Stimulated activated CD8-positive, alpha-beta memory T cell treated with anti-CD3 and anti-CD28 coated beads, Interleukin-4, amount 100 ng/mL, for 1 hour (primary cell): ENCODE measurements at places on chromosomes 3 and 15.

DNA sequence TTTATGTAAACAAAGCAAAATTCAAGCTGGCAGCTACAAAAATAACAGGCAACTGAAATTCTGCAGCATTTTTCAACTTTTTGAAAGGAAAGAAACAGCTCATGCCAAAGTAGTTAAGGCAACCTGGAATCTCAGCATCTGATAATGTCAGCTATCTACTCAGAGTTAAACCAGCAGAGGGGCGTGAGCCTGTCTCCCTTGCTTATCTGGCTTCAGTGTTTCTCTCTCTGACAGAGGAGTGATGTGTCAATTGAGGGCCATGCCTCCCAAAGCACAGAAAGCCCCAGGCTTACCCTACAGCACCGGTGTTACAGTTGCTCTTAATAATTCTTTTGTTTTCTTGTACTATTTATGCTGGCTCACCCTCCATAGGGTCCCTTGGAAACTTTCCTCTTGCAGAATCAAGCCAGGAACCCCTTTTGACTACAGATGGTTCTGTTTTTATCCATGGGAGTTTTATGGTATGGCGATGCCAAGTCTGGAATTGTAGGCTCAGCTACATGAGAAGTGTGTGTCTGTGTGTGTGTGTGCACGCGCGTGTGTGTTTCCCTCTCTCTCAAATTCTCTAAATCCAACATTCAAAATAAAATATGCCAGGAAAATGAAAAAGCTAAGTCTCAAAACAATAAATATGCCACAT lies 7.3 kb downstream of the TMEM212 start:
- no peak for DNase-seq

DNA sequence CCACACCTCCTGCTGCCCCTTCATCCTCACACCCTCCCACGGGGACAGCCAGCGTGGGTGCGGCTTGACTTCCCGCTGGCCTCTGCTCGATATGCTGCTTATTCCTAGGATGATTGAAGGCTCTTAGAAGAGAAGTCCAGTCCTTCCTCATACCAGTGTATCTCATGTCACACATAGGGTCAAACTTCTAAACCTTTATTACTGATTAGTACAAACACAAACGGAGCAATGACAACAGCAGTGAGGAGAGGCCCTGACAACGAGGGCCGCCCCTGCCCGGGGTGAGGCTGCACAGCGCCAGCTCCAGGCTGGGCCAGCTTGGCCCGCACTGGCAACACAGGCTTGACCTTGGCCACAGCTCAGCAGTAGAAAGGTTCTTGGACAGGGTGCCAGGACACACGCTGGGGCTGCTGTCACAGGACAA lies 3.7 kb downstream of the CIB1 start:
- no peak for DNase-seq

DNA sequence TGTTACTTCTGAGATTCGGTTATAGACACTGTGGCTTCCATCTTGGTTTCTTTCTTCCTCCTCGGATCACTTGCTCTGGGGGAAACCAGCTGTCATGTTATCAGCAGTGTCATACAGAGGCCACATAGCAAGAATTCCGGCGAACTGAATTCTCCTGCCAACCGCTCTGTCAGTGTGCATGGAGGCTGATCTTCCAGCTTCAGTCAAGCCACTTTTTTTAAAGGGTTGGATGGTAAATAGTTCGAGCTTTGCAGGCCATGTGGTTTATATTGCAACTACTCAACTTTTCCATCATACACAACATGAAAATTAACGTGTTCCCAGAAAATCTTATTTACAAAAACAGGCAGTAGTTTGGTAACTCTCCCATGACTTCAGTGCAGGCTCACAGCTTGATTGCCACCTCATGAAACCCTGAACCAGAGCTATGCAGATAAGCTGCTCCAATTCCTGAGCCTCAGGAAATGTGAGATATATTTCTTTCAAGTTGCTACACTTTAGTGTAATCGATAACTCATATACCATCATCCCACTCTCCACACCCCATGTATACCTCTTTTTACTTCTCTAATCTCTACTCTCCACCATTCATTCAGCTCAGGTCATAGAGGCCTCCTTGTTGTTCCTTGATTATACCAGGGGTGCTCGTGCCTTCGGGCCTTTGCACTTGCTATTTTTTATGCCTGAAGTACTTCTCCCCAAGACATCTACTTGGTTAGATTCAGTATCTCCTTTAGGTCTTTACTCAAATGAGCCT lies 7.2 kb downstream of the RPL22L1 start:
- no peak for DNase-seq

- no peak for DNase-seq
Observed at GRCh38 chr15:101103598-101103997, 148.2 kb downstream of the CHSY1 start.

GRCh38 chr3:163315786-163316185 lies 1762.5 kb downstream of the SI start:
- DNase-seq, result no peak
